ENCODE measurements at places on chromosomes 6 and 20.

GRCh38 chr20:39736434-39737327, 774.5 kb downstream of the DHX35 start:
- no peak for DNase-seq

- peak; percentile 35 for DNase-seq
Measured at GRCh38 chr6:146598772-146599405, at the start of gene ADGB. Gene ADGB (plus strand): TSS chr6:146598972. CDS start chr6:146599041, 69 bp downstream.

DNA sequence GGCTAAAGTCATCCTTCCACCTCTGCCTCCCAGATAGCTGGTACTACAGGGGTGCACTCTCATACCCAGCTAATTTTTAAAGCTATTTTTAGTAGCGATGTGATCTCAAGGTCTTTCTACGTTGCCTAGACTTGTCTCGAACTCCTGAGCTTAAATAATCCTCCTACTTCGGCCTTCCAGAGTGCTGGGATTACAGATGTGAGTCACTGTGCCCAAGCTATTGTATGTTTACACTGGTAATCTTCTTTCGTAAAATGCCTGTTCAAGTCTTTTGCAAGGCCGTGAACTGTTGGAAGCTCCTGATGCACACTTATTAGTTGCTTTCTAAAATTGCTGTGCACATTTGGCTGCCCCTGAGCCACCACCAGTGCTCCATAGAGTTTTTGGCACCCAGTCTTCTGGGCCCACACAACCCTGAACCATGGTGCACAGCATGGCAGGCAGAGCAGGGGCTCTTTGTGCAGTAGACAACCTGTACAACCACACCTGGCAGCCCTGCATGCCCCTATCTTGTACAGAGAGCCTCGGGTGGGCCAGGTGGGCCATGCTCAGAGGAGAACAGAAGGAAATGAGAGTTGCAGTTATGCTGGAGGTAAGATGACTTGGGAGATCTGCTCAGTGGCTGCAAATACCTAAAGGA, 33.3 kb downstream of the PDRG1 start:
- DNase-seq = peak; percentile 42

DNA sequence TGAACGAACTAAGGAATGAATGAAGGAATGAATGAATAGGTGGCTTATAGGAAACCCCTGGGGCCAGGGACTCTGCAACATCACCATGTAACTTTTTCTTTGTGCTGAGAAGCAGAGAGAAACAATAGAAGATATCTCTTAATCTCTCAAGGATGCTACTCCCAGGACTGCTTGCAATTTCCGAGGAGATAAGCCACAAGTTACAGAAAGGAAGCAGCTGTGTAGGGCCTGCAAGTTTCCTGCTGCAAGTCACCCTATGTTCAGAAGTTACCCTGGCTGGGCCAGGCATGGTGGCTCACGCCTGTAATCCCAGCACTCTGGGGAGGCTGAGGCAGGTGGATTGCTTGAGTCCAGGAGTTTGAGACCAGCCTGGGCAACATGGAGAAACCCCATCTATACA, 7.3 kb upstream of the MAVS start:
- DNase-seq = no peak

- DNase-seq = no peak
Measured at GRCh38 chr6:142401838-142402237, 100.0 kb downstream of the ADGRG6 start.

GRCh38 chr6:155195903-155196302, 67.9 kb upstream of the CLDN20 start:
- no peak for DNase-seq

- DNase-seq = peak; percentile 18
Measured at GRCh38 chr6:36643977-36644376, 34.5 kb upstream of the CDKN1A start.

DNA sequence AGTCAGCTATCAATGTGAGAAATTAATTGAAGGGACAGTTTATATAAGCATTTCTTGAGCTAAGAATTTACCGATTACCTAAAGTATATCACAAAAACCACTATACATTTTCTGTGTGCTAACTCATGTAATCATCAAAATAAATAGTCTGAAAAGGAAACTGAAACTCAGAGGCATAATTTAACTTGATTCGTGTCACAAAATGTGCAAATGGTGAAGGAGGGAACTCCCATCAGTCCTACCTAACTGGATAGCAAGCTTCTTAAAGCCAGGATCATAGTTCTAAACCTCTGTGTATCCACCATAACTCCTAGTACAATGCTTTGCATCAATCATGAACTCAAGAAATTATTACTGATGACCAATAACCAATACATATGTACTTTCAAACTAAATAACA, 91.0 kb downstream of the ASCC3 start:
- no peak for DNase-seq

- no peak for DNase-seq
Measured at GRCh38 chr20:61352346-61353260, 100.5 kb downstream of the CDH4 start.

DNA sequence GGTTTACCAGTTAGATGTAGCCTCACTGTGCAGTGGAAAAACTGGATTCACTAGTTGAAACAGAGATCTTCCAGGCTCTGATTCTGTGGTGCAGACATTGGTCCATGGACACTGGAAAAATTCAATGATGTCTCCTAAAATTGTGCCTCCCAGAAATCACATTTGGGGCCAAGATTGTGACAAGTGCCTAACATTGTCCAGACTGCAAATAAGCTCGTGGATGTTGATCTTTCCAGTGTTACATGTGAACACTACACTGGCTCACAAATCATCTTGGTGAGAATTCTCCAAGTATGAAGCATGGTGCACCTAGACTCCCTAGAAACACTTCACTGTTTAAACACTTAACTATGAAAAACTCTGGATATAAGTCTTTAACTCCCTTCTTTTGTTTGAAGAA, 140.4 kb downstream of the HAO1 start:
- no peak for DNase-seq

GRCh38 chr6:116945809-116946208, 68.8 kb downstream of the RFX6 start:
- DNase-seq = no peak

- DNase-seq = no peak
Measured at GRCh38 chr20:23234311-23235078, 116.1 kb upstream of the NXT1 start.

DNA sequence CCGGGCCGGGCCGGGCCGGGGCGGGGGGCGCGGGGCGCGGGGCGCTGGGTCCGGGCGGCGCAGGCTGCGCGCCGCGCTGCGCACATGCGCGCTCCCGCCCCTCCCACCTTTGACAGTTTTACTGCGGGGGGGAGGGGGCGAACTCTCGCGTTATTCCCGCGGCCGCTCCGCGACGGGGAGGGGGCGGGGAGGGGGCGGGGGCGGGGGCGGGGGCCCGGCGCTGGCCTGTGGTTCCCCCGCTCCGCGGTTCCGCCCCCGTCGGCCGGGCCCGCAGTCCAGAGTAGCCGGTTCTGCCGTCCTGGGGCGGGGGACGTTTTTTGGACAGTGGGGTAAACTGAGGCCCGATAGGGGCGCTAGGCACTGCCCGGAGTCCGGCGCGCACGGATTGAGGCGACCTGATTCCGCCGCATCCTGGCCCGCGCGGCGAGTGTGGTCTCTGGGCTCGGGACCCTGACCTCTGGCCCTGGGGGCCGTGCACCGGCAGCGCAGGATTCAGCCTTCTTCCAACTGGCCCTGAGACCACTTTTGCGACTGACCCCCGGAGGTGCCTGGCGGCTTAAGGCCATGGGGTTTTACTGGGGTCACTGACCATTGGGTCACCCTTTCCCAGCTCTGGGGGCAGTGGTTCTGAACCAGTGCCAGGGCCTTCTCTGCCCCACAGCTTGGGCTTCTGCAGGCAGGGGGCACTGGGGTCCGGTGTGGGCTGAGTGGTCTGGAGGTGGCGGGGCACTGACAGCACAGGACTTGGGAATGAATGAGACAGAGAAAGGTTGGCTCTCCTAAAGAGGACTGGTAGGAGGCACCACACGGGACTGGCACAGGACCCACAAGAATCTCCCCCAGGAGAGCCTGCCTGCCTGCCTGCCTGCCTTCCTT, at the start of gene ZNF512B:
Gene ZNF512B, minus strand, starts transcription at position 93 of the 876 bp plus-strand sequence. CDS start 1,980 bp downstream, outside the sequence.
- DNase-seq = peak; percentile 91

GRCh38 chr6:84526631-84527030, 237.8 kb downstream of the TBX18 start:
- no peak for DNase-seq

DNA sequence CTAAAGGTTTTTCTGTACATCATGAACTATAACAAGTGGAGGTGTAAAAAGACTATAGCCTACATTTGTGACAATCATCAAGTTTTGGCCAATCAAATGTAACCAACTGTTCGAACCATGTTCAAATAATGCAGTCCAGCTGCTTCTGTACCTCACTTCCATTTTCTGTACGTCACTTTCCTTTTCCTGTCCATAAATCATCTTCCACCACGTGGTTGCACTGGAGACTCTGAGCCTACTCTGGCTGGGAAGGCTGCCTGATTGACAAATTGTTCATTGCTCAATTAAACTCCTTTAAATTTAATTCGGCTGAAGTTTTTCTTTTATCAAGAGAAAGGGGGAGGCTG, 270.4 kb upstream of the JARID2 start:
- no peak for DNase-seq

DNA sequence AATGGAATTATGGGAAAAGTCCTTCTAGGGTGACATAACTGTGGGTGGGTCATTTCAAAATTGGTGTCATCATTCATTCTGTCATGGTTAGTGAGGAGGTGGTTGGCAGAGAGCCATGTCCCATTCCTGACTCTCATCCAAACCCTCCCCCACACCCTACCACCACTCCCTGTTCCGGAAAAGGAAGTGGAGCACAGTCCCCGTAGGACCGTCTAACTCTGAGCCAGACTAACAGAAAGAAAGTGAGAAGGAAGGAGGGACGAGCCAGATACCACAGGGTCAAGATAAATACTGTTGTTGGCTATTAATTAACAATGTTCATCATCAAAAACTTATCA, 4.8 kb downstream of the TRIM10 start:
- DNase-seq = no peak

- no peak for DNase-seq
Measured at GRCh38 chr6:140744659-140745320, 1370.3 kb upstream of the CITED2 start.

DNA sequence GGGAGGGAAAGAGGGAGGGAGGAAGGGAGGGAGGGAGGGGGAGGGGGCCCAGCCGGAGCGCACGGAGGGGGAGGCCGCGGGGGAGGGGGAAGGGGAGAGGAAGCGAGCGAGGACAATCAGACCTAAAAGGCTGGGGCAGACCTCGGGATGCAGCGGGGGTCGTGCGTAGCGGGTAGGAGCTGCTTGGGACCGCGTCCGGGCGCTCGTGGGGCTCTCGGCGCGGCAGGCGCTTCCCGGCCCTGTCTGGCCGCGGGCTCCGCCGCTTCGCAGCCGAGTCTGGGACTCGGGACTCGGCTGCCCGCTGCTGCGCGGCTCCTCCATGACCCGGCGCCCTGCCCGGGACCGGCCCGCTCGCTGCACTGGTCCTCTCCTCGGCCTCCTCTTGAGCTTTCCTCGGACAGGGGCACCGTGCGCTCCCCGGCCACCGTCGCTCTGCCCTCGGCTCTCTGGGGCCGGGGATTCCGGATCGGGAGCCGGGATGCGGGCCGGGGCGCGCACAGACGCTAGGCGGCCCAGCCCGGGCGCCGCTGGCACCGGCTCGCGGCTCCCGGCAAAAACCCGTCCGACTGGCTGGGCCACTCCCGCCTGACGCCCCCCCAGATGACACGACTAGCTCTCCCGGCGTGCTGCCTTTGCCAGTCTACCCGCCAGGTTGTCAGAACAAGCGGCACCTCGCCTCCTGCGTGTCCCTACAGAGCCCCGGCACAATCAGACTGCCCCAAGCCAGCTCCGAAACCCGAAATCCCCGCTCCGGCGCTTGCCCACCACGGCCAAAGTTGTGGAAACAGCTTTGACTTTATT, 2.2 kb downstream of the TFAP2A start:
- no peak for DNase-seq

- DNase-seq = peak; percentile 62
Measured at GRCh38 chr20:58709703-58710039, 17.1 kb downstream of the NPEPL1 start.

DNA sequence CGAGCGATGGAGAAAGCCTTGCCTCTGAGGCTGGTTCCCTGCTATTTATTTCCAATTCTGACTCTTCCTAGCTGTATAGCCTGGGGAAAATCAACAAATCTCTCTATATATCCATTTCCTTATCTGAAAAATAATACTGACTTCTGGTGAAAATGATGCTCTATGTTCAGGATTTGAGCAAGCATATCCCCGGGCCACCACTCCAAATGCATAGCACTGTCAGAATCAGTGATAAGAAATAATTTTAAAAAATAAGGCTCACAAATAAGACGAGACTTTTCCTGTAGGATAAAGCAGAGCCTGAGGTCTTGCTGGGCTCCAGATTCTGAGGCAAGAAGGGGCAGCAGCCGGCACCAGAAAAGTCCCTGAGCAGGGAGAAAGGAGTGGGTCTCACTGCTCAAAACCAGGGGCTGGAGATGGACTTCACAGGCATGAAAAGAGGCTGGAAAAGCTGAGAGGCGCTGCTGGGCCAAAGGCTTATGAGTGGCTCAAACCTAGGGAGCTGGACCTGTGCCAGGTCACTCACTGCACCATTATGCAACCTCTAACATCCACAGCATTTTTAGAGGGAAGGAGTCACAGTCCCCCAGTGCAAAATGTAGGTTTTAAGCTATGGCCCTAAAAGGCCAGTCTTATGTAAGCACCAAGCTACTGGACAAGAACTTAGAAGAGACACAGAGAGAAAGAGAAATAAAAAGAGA, 48.1 kb upstream of the SLC17A4 start:
- no peak for DNase-seq

DNA sequence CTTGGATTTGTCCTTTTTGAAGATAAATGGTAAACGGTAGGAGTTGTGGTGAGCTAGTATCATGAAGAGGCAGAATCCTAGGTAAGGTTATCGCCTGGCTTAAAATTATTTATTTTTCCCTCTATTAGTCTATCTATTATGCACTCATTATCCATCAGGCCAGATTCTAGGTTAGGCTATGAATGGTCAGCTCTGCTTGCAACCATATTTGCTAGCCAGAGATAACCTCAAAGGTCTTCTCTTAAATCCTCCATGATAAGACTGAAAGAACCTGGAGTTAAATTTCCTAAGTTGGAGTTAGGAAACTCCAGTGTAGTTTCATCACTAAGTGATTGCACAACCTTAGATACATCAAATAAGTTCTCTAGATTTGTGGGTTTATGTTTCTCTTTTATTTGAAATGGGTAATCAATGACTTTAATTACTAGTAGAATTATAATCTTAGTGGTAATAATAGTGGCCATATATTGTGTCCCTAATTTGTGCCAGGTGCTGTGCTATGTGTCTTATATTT, 302.1 kb upstream of the RUNX2 start:
- no peak for DNase-seq

DNA sequence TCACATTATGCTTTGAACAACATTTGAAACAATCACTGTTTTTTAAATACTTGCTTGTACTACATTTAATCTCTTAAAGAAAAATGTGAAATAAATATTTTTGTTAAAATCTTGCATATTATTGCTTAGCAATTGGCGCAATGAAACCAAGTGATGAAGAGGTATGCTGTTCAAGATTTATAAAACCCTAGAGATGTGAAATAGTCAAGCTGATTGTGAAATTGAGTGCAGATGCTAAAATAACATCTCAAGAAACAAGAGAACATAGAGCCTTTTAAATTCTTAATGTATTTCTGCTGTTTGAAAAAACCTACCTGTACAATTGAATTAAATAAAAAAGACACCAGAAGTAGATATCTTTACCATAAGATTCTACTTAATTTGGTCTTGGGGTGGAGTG, 179.2 kb upstream of the MCHR2 start:
- DNase-seq = no peak

GRCh38 chr6:85347812-85348211, 102.1 kb upstream of the NT5E start:
- no peak for DNase-seq
